ENCODE measurements at places on chromosomes 16 and 17.

DNA sequence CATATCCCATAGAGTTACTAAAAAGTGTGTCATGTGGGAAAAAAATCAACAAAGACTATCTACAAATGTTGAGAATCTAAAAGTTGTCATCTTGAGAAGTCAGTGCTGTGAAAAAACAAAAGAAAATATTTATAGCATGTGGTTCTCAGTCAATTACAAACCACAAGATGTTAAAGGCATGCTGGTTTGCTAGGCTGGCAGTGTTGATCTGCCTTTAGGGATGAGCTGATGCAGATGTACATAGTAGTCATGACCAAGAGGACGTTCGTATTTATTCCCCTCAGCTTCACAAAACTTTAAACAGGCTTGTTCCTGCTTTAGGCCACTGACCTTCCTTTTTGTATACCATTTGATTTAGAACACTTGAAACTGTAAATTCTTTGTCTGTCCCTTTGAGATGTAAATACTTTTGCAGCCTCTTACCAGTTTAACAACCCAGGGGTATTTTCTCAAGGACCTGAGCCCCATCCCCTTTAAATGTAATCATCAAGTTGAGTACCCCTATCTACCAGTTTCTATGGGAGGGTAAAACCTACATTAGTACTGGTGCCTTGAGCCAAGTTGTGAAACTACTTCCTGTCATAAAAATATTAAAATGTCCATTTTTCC, 446.6 kb downstream of the KCNJ18 start:
- H3K27ac ChIP-seq = no peak overlapping the region
- no peak overlapping the region for H3K4me3 ChIP-seq
- no peaks in the 10 kb centered on the region for H3K36me3 ChIP-seq
- H3K4me1 ChIP-seq = no peaks in the 10 kb centered on the region
- no peaks in the 10 kb centered on the region for H3K27me3 ChIP-seq
- no peak for DNase-seq

GRCh38 chr16:3959148-3959547, 78.6 kb upstream of the CREBBP start:
- peaks cover 3% of the 10 kb centered on the region for H3K36me3 ChIP-seq
- no peak overlapping the region for H3K27ac ChIP-seq
- DNase-seq = no peak
- H3K4me1 ChIP-seq = peaks cover 14% of the 10 kb centered on the region

GRCh38 chr16:35533683-35534082, 2074.3 kb downstream of the TP53TG3F start:
- H3K4me3 ChIP-seq = no peak overlapping the region
- H3K36me3 ChIP-seq = no peaks in the 10 kb centered on the region
- no peaks in the 10 kb centered on the region for H3K27me3 ChIP-seq

DNA sequence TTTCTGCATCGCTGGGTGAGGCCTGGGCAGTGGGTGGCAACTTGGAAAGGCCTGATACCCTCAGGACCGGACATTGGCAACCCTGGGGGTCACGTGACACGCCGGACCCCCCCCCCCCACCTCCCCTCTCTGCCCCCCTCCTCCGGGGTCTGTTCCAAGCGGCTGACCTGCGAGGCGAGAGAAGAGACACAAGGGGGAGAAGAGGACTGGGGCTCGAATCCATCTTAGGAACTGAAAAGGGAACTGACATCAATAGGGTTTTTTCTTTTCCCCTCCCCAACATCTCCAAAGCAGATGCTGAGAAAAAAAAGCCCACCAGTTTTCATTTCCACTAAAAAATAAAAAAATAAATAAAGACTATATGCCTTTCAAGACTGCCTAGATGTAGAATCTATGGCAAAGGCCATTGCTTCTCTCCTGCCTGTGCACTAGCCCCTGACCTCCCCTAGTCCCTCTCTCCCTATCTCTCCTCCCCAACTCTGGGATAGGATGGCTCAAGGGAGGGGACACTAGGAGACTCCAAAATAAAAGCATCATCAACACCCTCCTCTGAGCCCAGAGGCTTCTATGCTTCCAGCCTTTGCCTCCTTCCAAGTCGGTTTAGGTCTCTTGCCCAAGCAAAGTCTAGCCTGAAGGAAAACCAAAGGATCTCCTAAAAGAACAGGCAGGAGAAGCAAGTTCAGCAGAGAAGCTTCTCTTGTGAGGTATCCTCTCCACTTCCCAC, 7.7 kb upstream of the HOXB2 start:
- no peak for DNase-seq
- no peak overlapping the region for H3K4me3 ChIP-seq
- peaks cover 23% of the 10 kb centered on the region for H3K27me3 ChIP-seq
- H3K4me1 ChIP-seq = peaks cover 16% of the 10 kb centered on the region
- H3K36me3 ChIP-seq = no peaks in the 10 kb centered on the region

- no peaks in the 10 kb centered on the region for H3K36me3 ChIP-seq
- H3K27ac ChIP-seq = no peak overlapping the region
- H3K27me3 ChIP-seq = peaks cover 40% of the 10 kb centered on the region
- no peaks in the 10 kb centered on the region for H3K4me1 ChIP-seq
- no peak for DNase-seq
These were observed 62.5 kb downstream of the CACNG3 start for GRCh38 chr16:24318680-24319079.

- no peak overlapping the region for H3K27ac ChIP-seq
- H3K27me3 ChIP-seq = peaks cover 69% of the 10 kb centered on the region
- no peak for DNase-seq
- no peak overlapping the region for H3K4me3 ChIP-seq
These were observed 20.5 kb upstream of the JPH3 start for GRCh38 chr16:87581857-87582215.

DNA sequence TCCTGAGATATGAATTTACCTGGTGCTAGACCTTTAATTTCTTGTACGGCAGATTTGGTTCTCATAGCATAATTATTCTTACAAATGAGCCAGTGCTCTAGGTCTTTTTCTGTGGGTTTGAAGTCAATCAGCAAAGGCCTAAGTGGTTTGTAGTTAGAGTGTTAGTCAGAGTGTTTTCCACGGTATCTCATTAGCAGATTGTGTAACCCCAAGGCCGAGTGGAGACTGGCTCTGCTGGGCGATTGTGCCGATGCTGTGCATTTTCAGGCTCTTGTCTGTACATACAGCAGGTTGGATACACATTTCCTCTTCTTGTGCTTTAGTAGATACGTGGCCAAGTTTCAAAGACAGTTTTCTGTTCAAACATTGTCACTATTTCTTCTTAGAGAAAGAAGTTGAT, 78.6 kb upstream of the CA10 start:
- peaks cover 6% of the 10 kb centered on the region for H3K27me3 ChIP-seq
- H3K4me3 ChIP-seq = no peak overlapping the region
- H3K36me3 ChIP-seq = no peaks in the 10 kb centered on the region
- no peak overlapping the region for H3K27ac ChIP-seq

GRCh38 chr17:55152236-55152635, 112.5 kb upstream of the HLF start:
- H3K4me1 ChIP-seq = no peaks in the 10 kb centered on the region
- no peak for DNase-seq

DNA sequence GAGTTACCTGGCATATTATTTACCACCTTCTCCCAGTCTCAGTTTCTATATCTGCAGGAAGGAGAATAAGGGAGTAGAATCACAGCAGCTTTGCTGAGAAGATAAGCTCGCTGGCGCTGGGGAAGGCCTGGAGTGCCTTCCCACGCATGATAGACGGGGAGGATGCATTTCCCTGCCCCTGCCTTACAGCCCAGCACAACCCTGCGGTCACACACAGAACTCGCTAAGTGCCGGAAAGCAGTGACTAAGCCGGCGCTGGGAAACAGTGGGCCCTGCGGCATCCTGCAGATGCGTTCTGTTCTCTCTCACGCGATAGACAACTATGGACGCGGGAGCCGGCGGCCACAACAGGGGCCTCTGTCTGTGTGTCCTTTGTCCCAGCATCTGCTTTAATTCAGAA, 4.8 kb downstream of the CA5A start:
- peaks cover 3% of the 10 kb centered on the region for H3K4me1 ChIP-seq
- DNase-seq = peak; percentile 31
- no peak overlapping the region for H3K4me3 ChIP-seq
- no peaks in the 10 kb centered on the region for H3K36me3 ChIP-seq
